Endothelial cell of umbilical vein (primary cell): ENCODE measurements at places on chromosomes 16 and 17.
A peak's percentile ranks its signal among the peaks of the same experiment; 100 is the strongest.

- no peak for DNase-seq
Measured at GRCh38 chr16:11402745-11403533, 57.7 kb downstream of the RMI2 start.

DNA sequence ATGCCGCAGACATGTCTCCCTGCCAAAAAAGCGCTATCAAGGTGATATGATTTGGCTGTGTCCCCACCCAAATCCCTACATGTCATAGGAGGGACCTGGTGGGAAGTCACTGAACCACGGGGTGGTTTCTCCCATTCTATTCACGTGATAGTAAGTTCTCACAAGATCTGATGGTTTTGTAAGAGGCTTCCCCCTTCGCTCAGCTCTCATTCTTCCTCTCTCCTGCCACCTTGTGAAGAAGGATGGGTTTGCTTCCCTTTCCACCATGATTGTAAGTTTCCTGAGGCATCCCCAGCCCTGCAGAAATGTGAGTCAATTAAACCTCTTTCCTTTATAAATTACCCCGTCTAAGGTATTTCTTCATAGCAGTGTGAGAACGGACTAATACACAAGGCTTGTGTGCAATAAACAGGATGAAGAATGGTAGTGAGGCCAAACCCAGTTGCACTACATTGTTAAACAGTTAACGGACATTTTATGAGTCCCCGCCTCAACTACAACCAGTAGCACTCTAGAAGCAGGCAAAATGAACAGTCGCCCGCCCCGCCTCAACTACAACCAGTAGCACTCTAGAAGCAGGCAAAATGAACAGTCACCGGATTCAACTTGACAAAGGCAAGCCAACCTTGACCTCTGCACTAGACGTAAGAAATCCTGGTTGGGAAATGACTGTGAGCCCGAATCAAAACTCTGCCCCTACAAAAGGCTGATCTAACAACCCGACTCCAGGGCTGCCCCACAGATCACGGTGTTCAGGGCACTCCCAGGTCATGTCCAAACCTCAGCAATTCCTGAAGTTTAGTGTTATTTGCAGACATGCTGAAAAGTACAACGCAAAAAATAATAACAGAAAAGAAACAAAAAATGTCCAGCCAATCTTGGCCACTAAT lies 26.3 kb downstream of the VPS53 start:
- peak; percentile 34 for DNase-seq

GRCh38 chr17:62075308-62075815 lies 10.3 kb upstream of the MED13 start:
- DNase-seq, result no peak

DNA sequence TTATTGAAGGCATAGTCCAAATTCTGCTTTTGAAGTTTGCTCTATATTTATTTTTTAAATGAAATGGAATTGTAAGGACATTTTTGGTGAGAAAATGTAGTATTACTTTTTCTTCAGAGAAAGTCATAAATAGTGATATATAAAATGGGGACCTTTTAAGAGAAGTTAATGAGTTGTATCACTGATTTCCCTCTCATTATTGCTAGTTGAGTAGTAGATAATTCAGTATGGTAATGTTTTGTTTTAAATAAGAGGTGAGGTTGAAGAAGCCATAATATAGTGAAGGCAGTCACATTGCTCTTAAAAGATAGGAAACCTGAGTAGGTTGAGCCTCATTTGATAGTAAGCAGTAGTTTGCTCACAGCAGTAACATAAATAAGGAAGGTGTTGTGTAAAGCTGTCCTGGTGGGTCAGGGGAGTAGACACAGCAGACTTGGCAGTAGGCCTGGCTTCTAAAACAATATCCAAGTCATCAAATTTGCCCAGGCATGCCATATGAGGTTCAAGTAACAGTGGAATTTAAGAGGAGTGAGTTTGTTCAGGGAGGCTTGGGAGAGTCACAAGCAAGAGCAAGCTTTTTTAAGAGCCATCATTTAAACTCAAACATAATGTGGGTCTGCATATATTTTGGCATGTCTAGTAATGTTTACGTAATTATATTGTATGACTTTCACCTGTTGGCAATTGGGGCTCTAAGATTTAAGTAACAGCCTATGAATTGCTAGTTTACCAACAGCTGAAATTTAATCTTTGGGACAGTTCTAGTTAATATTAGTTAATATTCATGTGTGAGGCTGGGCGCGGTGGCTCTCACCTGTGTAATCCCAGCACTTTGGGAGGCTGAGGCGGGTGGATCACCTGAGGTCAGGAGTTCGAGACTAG lies 6.5 kb downstream of the NFATC3 start:
- DNase-seq, result peak; percentile 74

GRCh38 chr17:72471296-72471695 lies 350.5 kb downstream of the SOX9 start:
- DNase-seq, result no peak

DNA sequence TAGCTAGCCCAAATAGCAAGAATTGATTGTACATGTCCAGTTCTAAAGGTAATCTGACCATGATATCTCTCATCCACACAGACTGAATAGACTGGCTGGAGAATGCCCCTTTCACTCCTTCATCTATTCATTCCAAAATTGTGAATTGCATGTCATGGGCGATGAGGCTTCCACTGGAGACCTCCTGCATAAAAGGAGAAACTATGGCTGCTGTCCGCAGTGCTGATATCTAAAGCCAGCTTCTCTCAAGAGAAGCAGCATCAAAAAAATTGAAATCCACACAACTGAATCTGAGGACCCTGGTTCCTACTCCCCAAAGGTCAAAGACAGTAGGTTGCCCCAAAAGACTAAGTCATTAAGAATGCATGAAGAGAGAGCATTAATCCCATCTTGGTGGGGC lies 7.9 kb upstream of the SCNN1G start:
- DNase-seq, result peak; percentile 11
